ENCODE measurements at places on chromosomes 16 and 17. TPM values are rescaled to one million over a fixed set of nuclear protein-coding genes. Genes with fewer than 3 reads are reported as not detected.

DNA sequence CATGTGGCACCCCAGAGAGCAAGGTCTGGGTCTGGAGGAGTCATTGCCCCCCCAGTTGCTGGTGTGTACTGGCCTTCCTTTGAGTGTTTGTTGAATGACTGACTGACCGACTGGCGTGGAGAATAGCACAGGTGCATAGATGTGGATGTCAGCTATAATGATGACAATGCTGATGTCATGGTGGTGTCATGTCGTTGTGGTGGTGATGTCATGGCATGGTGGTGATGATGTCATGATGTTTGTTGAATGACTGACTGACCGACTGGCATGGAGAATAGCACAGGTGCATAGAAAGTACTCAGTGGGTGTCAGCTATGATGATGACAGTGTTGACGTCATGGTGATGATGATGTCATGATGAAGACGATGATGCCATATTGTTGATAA, 22.1 kb downstream of the TMEM114 start:
- DNase-seq, result no peak

Gene CTRB1
- not detected for total RNA-seq

GRCh38 chr16:8127070-8127469, 463.2 kb downstream of the TMEM114 start:
- DNase-seq, result no peak

- DNase-seq, result no peak
Observed at GRCh38 chr17:64786337-64786736, 124.2 kb upstream of the SMURF2 start.

Data from CD4-positive, alpha-beta memory T cell (primary cell).